NCI-H524 (cell line): ENCODE measurements at places on chromosomes 13 and 19.

GRCh38 chr13:42990291-42991232, 1.5 kb downstream of the EPSTI1 start:
- DNase-seq = peak; percentile 77

DNA sequence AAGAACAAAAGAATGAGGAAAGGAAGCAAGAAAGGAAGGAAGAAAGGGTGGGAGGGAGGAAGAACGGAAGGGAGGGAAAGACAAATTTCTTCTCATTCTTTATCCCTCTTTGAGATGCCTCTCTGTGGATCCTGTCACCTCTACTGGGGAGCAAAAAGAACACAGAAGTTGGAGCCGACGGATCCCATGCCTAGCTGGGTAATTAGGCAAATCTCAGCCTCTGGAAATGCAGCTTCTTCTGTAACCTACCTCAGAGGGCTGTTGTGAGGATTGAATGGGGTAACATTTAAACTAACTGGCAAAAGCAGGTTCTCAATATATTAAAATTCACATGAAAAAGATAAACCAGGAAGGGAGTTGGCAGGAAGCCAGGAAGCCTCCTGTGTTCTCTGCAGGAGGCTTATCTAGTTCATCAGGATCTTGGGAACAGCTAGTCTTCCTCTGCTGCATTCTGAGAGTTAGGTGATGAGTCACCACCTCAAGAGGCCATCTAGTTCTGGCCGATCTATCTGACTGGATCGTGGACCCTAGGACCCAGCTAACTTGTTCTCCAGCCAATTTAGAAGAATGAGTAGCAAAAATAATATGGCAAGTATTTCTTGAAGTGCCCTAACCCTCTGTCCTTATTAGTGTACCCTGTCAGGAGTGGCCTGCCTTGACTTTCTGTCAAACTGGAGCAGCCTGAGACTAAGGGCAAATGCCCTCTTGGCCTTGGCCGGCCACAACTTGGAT, 15.2 kb upstream of the CPB2 start:
- DNase-seq = peak; percentile 0

- no peak for DNase-seq
These were observed 462.5 kb downstream of the FGF14 start for GRCh38 chr13:101939370-101939769.

DNA sequence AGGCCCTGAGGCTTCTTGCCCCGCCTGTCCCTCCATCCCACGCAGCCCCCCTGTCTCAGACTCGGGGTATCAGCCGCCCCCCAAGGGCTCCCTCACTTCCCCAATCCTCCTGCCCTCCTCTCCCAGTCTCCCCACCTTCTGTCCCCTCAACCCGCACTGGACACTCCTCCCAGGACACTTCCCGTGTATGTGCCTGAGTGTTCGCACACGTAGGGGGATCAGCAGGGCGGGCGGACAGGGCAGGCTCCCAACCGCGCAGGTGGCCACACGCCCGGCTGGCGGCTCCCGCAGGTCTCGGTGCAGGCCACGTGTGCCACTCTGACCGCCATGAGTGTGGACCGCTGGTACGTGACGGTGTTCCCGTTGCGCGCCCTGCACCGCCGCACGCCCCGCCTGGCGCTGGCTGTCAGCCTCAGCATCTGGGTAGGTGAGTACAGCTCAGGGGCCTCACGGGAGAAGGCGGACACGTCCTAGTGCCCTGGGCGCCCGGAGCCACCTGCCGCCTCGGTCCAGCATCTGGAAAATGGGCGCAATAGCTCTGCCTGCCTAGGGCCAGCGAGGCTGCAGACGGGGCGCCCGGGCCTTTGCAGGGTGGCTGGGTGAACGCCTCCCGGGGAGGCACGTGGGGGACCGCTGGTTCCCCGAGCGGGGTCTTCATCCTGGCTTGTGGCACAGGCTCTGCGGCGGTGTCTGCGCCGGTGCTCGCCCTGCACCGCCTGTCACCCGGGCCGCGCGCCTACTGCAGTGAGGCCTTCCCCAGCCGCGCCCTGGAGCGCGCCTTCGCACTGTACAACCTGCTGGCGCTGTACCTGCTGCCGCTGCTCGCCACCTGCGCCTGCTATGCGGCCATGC, 2.3 kb downstream of the KISS1R start:
- DNase-seq = peak; percentile 54

GRCh38 chr19:28887920-28888618, 324.9 kb downstream of the UQCRFS1 start:
- no peak for DNase-seq

- DNase-seq = no peak
These were observed 14.0 kb downstream of the ADGRE5 start for GRCh38 chr19:14395262-14395661.

DNA sequence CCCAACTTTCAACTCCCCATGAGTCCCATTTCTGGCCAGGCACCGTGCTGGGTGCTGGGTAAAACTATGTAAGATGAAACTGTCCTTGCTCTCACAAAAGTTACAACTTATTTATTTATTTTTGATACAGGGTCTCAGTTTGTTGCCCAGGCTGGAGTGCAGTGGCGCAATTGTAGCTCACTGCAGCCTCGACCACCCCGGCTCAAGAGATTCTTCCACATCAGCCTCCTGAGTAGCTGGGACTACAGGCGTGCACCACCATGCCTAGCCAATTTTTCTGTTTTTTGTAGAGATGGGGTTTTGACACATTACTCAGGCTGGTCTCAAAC, 12.9 kb upstream of the CADM4 start:
- DNase-seq = no peak

- no peak for DNase-seq
These were observed 358.9 kb downstream of the DLEU7 start for GRCh38 chr13:50484472-50485113.

DNA sequence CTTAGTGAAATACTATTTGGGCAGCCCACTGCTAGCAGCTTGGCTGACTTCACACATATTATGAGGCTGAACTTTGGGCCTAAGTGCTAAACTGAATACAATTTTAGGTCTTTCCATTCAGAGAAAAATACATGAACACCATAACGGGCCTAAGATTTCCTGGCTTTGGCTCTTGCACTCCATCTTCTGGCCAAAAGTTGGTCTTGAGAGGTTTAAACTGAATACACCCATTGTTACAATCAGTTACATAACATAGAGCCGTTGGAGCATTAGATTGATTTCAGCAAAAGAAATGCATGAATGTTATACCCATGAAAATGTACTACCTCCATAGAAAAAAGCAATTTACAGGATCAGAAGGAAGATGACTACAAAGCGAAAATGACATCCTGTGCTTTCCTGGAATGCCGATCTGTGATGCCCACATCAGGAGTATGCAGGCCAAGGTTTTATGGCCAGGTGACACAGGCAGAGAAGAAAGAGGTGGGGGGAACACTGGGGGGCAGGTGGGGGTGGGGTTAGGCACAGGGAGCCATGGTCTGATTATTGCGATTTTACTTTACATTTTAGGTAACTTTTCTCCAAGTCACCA, 11.1 kb upstream of the SHISA2 start:
- peak; percentile 79 for DNase-seq

- DNase-seq = no peak
These were observed 104.0 kb downstream of the COL4A2 start for GRCh38 chr13:110410936-110411687.

DNA sequence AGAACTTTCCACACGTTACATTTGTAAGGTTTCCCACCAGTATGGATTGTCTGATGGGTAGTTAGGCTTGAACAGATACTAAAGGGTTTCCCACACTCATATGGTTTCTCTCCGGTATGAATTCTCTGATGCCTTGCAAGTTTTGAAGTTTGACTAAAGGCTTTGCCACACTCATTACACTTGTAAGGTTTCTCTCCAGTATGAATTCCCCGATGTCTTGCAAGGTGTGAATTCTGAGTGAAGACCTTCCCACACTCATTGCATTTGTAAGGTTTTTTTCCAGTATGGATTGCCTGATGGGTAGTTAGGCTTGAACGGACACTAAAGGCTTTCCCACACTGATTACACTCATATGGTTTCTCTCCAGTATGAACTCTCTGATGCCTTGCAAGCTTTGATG, 7.6 kb upstream of the ZNF415 start:
- no peak for DNase-seq

DNA sequence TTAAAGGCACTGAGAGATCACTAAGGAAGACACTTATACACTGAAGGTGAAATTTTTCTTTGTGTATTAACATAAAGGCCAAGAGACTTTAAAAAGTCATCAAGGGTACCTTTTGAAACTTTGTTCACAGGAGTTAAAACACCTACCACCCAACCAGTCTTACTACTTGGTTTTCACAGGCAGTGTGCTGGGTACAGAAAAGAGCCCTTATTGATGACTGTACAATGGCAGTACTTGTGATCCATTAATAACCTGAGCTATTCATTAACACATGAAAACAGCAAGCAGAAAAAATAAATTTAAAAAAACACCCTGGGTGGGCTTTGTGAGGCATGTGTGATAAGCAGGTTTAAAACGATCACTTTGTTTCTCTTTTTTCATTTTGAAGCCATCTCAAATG, 148.9 kb downstream of the TBC1D4 start:
- no peak for DNase-seq
